ENCODE measurements at places on chromosomes 16 and 17.
A peak's percentile ranks its signal among the peaks of the same experiment; 100 is the strongest.

DNA sequence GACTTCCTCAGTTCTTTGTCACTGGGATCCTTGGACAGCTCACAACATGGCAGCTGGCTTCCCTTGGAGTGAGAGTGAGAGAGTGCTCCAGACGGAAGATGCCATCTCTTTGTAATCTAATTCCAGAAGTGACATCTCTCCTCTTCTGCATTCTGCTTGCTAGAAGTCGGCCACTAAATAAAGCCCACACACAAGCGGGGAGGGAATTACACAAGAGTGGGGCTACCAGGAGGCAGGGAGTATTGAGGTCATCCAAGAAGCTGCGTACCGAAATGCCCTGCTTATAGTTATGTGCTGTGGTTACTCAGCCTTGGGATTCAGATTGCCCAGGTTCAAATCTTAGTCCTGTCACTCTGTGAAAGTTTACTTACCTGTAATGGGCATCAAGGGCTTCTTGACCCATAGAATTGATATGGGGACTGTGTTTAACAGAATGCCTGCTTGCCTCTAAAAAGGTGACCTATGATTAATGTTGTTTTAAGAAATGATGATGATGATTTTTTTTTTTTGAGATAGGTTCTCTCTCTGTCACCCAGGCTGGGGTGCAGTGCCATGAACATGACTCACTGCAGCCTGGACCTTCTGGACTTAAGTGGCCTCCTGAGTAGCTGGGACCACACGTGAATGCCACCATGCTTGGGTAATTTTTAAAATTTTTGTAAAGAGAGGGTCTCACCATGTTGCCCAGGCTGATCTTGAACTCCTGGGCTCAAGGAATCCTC is 120.9 kb upstream of the HS3ST2 start:
- no peaks in the 10 kb centered on the region for H3K4me1 ChIP-seq
- H3K36me3 ChIP-seq: no peaks in the 10 kb centered on the region
- no peak for DNase-seq
- H3K4me3 ChIP-seq: no peak overlapping the region
- H3K27me3 ChIP-seq: no peaks in the 10 kb centered on the region
- no peak overlapping the region for H3K27ac ChIP-seq

DNA sequence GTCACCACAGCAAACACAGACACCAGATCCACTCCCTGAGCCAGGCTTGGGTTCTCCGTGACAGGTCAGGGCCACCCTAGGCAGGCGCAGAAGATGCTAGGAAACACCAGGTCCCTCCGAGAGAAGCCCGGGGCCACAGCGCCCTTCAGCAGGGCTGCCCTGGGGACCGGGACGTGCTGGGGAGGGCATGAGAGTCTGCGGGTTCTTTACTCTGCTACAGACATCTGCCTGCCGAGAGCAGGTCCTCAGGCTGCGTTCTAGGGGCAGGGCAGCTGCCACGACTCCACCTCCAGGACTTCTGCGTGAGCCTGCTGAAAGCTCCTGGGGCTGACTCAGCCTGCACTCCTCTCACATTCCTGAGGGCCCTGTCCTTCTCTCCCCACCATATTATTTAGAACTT is 11.4 kb downstream of the MYLK3 start:
- peak; percentile 63 for DNase-seq
- H3K4me3 ChIP-seq: no peak overlapping the region
- H3K27ac ChIP-seq: no peak overlapping the region

- no peak overlapping the region for H3K4me3 ChIP-seq
- no peaks in the 10 kb centered on the region for H3K27me3 ChIP-seq
- H3K27ac ChIP-seq: no peak overlapping the region
These were observed 50.0 kb downstream of the SSH2 start for GRCh38 chr17:29880031-29880430.

DNA sequence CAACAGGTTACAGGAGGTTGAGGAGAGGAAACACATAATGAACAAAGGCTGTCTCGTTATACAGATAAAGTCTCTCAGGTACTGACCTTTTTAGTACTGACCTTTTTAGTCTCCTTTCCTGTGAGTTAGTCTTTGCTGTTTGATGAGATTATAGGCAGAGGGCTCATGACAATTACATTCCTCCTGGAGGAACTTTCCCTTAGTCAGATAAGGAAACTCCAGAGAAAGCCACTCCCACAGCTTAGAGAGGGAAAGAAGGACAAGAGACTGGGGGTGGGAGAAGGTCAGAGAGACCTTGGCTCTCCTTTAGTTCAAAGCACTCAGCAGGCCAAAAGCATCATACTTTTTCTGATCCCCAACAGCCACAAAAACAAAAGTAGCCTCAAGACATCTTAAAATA is 15.3 kb upstream of the PSMD7 start:
- H3K27me3 ChIP-seq: no peaks in the 10 kb centered on the region
- no peak overlapping the region for H3K27ac ChIP-seq
- H3K4me1 ChIP-seq: no peaks in the 10 kb centered on the region
- no peak overlapping the region for H3K4me3 ChIP-seq
- DNase-seq: no peak
- H3K36me3 ChIP-seq: no peaks in the 10 kb centered on the region

DNA sequence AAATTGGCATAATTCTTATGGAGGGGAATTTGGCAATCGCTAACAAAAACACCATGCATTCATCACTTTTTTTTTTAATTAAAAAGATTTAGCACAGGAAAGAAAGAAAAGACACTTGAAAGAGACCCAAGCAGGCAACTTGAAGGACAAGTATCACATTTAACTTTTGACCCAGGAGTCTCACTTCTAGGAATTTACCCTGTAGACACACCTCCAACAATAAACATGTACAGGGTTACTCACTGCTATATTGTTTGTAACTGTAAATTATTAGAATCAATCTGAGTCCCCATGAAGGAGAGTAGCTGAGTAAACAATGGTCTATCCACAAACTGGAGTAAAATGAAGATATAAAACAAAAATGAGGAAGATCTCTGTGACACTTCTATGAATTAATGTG is 10.1 kb downstream of the KIAA0753 start:
- H3K27ac ChIP-seq: no peak overlapping the region
- H3K27me3 ChIP-seq: no peaks in the 10 kb centered on the region
- peaks cover 3% of the 10 kb centered on the region for H3K36me3 ChIP-seq
- DNase-seq: no peak

GRCh38 chr16:86443508-86444147 is 66.7 kb upstream of the FOXF1 start:
- H3K27ac ChIP-seq: no peak overlapping the region
- no peaks in the 10 kb centered on the region for H3K27me3 ChIP-seq
- DNase-seq: no peak
- no peaks in the 10 kb centered on the region for H3K36me3 ChIP-seq
- no peak overlapping the region for H3K4me3 ChIP-seq

DNA sequence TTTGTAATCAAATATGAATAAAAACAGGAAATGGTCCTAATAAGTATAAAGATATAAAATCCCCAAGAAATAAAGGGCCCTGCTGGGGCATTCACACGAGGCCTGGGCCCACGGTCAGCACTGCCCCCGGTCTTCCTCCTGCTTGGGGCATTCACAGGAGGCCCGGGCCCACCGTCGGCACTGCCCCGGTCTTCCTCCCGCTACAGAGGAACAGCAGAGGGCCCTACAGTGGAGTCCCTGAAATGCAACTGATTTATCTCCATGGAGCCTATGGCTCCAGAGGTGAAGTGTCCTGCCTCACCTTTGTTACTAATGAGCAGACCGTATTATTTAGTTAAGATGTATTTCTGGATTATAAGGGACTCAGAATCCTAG is 46.5 kb downstream of the MAP1LC3B start:
- H3K27ac ChIP-seq: no peak overlapping the region
- H3K36me3 ChIP-seq: no peaks in the 10 kb centered on the region
- no peak for DNase-seq
- H3K27me3 ChIP-seq: no peaks in the 10 kb centered on the region
- H3K4me1 ChIP-seq: peaks cover 6% of the 10 kb centered on the region

DNA sequence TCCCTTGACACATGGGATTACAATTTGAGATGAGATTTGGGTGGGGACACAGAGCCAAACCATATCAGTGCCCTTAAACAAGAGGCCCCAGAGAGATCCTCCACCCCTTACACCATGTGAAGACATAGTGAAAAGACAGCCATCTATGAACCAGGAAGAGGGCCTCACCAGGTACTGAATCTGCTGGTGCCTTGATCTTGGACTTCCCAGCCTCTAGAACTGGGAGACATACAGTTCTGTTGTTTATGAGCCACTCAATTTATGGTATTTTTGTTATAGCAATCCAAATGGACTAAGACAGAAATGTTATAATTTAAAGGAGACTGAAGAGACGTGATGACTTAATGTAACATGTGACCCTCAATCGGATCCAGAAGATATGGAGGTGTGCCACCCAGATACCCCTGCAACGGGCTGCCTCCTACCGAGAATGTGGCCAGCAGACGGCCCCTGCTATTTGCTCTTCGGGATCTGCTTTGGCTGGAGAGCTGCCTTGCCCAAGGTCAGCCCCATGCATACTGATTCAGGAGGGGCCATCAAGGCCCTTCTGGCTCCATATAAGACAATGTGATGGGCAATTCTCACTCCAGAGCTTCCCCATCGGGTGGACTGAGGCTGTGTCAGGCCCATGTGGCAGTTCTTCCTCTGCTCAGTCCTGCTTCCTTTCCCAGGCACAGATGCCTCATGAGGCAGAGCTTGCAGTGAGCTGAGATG is 80.6 kb downstream of the NETO2 start:
- H3K36me3 ChIP-seq: no peaks in the 10 kb centered on the region
- H3K4me3 ChIP-seq: no peak overlapping the region
- H3K27ac ChIP-seq: no peak overlapping the region
- no peak for DNase-seq
- no peaks in the 10 kb centered on the region for H3K4me1 ChIP-seq

- no peaks in the 10 kb centered on the region for H3K36me3 ChIP-seq
- H3K4me3 ChIP-seq: peak overlapping the region; percentile 14
- H3K4me1 ChIP-seq: no peaks in the 10 kb centered on the region
- H3K27me3 ChIP-seq: no peaks in the 10 kb centered on the region
- peak; percentile 83 for DNase-seq
These were observed 12.9 kb upstream of the ODF4 start for GRCh38 chr17:8326511-8327302.

DNA sequence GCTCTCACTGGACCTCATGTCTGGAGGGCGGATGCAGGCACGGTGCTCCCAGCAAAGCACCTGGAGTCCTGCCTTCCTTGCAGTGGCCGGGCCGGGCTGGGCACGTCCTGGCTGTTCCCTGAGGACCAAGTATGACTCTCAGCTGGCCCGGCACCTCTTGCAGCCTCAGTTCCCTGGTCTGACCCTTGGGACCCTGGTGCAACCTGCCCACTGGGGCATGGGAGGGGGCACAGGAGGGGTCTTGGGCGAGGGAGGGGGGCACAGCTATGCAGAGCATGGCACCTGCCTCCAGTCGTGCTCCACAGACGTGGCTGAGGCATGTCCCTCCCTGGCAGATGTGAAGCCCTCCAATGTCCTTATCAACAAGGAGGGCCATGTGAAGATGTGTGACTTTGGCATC is 19.6 kb downstream of the MAP2K3 start:
- H3K27me3 ChIP-seq: no peaks in the 10 kb centered on the region

- no peak overlapping the region for H3K4me3 ChIP-seq
- H3K36me3 ChIP-seq: no peaks in the 10 kb centered on the region
These were observed 282.9 kb downstream of the RBFOX1 start for GRCh38 chr16:7615565-7615964.

DNA sequence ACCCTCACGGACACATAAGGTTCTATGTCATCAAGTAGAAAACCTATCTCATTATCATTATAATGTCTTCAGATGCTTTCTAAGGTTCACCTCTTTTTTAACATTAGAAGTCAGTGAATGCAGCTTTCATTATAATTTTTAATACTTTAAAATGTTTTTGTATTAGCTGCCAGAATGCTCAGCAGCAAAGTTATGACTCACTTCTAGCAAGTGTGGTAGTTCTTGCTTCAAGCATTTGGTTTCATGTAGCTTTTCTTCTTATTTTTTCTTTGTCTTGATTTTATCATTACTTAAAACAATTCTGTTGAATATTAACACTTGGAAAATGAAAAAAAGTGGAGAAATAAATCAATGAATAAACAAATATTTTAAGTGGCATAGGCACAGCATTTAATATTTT is 23.4 kb downstream of the LPCAT2 start:
- no peaks in the 10 kb centered on the region for H3K36me3 ChIP-seq
- H3K27ac ChIP-seq: no peak overlapping the region
- no peaks in the 10 kb centered on the region for H3K27me3 ChIP-seq
- peaks cover 2% of the 10 kb centered on the region for H3K4me1 ChIP-seq
- DNase-seq: no peak

GRCh38 chr17:69367298-69367697 is 40.4 kb upstream of the ABCA5 start:
- H3K4me3 ChIP-seq: no peak overlapping the region
- H3K27ac ChIP-seq: no peak overlapping the region
- no peak for DNase-seq

- H3K27ac ChIP-seq: no peak overlapping the region
- no peaks in the 10 kb centered on the region for H3K4me1 ChIP-seq
- H3K36me3 ChIP-seq: no peaks in the 10 kb centered on the region
- H3K4me3 ChIP-seq: no peak overlapping the region
- H3K27me3 ChIP-seq: no peaks in the 10 kb centered on the region
These were observed 8.2 kb upstream of the MPP2 start for GRCh38 chr17:43915559-43915958.

DNA sequence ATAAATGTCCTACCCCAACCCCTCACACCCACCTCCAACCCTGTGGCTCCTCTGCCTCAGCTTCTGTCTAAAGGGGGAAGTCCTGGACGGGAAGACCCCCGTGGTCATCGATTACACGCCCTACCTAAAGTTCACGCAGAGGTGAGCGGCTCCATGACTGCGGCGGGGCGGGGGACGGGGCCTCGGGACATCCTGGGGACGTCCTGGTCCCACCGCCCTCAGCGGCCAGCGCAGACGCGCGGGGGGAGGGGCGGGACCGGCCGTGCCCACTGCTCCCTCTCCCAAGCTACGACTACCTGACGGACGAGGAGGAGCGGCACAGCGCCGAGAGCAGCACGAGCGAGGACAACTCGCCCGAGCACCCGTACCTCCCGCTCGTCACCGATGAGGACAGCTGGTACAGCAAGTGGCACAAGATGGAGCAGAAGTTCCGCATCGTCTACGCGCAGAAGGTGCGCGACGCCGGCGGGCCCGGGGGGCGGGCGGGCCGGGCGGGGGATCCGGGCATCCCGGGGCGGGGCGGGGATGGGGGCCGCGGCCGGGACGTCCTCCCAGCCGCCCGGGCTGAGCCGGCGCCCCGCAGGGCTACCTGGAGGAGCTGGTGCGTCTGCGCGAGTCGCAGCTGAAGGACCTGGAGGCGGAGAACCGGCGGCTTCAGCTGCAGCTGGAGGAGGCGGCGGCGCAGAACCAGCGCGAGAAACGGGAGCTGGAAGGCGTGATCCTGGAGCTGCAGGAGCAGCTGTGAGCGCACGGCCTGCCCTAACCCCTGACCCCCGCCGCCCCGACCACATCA is 6.7 kb downstream of the RUNDC3A start:
- DNase-seq: no peak
- H3K27me3 ChIP-seq: peaks cover 1% of the 10 kb centered on the region
- no peak overlapping the region for H3K27ac ChIP-seq

- peak; percentile 30 for DNase-seq
- H3K36me3 ChIP-seq: no peaks in the 10 kb centered on the region
- H3K27me3 ChIP-seq: no peaks in the 10 kb centered on the region
- H3K4me1 ChIP-seq: no peaks in the 10 kb centered on the region
- no peak overlapping the region for H3K4me3 ChIP-seq
These were observed 64.2 kb upstream of the DOC2B start for GRCh38 chr17:245611-246010.

All from aorta (tissue), 5 donors.